ENCODE measurements at places on chromosomes 4 and X.

- DNase-seq, result no peak
Measured at GRCh38 chr4:96102541-96103026, 262.7 kb downstream of the PDHA2 start.

DNA sequence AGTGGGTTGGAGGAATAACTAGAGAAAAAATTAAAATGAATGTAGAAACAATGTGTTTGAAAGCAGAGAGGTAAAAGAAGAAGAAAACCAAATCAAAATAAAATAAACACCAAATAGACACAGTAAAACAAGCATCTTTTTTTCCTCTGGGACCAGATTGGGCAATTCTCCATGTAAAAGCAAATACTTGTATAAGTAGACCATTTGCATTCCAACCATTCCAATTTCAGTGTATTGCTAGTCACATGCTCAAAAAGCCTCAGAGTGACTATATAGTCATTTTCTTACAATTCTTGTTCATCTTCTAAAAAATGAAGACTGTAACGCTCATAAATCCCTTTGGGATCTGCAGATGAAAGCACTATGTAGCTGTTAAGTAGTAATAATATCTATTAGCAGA, 969.5 kb downstream of the PCDH18 start:
- DNase-seq, result no peak

DNA sequence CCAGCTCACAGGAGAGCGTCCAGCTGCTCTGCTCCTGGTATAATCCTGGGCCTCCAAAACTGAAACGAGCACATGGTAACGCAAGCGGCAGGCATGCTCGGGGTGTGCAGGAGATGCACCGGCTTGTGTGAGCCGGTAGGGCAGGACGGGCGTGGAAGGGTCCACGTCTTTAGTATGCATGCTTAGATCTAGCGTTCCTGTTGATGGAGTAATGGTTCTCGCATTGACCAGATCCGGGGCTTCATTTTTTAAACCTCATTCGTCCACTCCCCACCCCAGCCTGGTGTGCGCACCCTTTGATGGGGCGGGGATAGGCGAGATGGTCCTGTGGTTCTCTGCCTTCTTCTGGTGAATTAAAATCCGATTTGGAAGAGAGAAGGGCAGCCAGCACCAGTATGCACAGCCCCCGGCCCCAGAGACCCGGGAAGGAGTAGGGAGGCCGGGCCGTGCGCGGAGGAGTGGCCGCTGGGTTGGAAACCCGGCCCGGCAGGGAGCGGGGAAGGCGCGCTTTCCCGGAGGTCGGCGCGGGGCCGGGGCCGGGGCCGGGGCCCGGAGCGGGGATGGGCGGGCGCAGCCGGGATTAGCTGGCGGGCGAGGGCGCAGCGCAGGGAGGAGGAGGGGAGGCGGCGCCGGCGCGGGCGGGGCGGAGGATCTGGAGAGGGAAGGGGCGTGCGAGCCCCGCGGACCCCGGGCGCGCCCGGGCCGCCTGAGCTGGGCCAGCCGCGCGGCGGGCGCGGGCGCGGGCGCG, 39.9 kb downstream of the FAM149A start:
- DNase-seq, result peak; percentile 22

GRCh38 chr4:71360844-71361243, 22.0 kb downstream of the SLC4A4 start:
- DNase-seq, result no peak

- no peak for DNase-seq
Measured at GRCh38 chr4:16636912-16637630, 261.4 kb downstream of the LDB2 start.

- peak; percentile 38 for DNase-seq
Measured at GRCh38 chr4:4852591-4853362, 6.7 kb upstream of the MSX1 start.

DNA sequence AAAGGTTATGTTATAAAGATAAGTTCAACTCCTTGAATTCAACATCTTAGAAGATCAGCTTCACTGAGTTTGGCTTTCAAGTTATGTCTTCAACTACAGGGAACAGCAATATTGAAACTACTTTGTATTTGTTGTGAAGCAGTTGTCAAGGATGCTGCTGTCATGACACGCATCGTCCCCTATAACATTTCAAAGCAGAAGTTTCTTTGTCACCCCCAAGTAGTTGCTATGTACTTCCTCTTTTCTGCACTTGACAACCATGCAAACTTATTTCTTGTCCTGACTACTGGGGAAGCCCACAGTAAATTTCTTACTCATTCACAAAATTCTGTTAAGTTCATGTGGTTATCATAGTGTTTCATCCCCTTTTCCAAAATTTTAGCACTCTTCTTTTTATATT, 14.3 kb downstream of the ANTXR2 start:
- no peak for DNase-seq

GRCh38 chrX:105463473-105463872, 243.0 kb upstream of the TEX13A start:
- DNase-seq, result no peak

- DNase-seq, result no peak
Measured at GRCh38 chrX:150236327-150236726, 126.8 kb upstream of the MAMLD1 start.

- DNase-seq, result no peak
Measured at GRCh38 chr4:120926358-120927025, 4.0 kb upstream of the PRDM5 start.

- no peak for DNase-seq
Measured at GRCh38 chrX:150219374-150220185, 143.5 kb upstream of the MAMLD1 start.

GRCh38 chr4:48102303-48102702, 31.7 kb downstream of the TXK start:
- DNase-seq, result no peak

DNA sequence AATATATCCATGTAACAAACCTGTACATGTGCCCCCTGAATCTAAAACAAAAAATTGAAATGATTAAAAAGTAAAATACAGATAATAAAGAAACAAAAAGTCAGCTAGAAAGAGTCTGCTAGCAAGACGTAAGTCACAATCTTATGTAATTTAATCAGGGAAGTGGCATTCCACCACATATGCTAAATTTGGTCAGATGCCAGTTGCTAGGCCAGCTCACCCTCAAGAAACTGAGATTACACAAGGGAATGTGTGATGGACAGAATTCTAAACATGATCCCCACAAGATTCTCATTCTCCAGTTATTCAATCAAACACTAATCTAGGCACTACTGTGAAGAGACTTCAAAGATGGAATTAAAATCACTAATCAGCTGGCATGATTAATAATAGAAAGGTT, 689.3 kb downstream of the CENPC start:
- no peak for DNase-seq

- DNase-seq, result no peak
Measured at GRCh38 chr4:102454268-102454667, 46.9 kb upstream of the NFKB1 start.

GRCh38 chrX:137178392-137178791, 144.6 kb upstream of the GPR101 start:
- no peak for DNase-seq

GRCh38 chr4:3472411-3473141, 9.5 kb downstream of the DOK7 start:
- DNase-seq, result no peak

DNA sequence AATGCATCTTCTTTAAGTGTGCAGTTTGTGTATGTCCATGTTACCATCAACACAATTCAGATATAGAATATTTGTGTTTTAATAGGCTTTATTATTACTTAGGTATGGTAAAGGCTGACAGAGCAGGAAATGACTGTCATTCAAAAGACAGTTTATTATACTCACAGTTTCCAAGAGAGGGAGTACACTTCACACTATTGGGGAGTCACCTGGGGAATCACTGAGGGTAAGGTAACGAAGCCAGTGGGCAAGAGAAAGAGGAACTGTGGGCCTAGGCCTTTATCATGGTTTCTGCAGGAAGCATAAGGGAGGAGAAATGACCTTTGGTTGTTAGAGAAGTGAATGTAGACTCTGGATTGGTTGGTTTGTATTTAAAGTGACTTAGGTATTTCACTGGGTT, 235.1 kb upstream of the HCCS start:
- DNase-seq, result no peak

DNA sequence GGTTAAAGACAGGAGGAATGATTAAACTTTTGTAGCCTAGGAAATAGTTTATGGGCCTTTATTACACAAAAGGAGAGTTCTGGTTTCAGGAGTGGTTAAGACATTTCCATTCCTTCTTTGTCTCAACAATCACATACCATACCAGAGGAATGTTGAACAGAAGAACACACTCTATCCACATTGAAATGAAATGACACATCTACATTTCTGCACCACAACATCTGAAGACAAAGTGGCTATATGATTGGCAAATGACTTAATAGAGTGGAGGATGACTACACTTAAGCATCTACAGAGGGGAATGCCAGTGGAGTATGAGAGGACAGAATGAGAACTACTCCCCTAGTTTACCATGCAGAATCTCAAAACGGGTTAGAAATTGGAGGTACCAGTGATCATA, 8.0 kb downstream of the CYP2U1 start:
- DNase-seq, result no peak

- DNase-seq, result no peak
Measured at GRCh38 chrX:39002466-39002865, 201.2 kb downstream of the MID1IP1 start.

GRCh38 chrX:112636288-112636687, 43.5 kb downstream of the LHFPL1 start:
- DNase-seq, result no peak

- no peak for DNase-seq
Measured at GRCh38 chr4:177351622-177352244, 42.1 kb downstream of the NEIL3 start.

DNA sequence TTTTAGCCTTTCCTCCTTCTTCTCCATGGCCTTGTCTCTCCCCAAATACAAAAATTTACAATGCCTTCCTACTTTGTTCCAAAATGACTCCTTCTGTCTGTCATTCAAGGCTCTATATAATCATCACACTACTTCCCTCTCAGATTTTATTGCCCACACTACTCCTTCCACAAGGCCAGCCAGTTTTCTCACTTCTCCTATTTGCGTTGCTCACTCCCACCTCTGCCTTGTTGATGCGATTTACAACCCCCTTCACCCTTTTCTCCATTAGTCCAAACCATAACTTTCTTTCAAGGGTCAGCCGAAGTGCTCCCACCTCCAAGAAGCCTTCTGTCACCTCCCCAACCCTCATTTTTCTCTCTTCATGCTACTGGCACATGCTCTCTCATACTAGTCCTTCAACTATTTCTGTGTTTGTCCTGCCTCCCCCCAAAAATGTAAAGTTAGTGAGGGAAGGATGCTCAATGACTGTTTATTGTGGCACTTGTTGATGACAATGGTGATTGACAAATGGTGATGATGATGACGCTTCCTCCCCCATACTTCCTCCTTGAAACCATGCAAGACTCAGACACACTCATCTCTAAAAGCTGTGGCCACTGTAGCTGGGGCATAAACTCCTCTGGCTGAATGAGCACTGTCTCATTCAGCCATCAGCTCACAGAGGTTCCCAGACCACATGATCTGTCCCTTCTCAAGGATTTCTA, 2.7 kb upstream of the XKRX start:
- no peak for DNase-seq

DNA sequence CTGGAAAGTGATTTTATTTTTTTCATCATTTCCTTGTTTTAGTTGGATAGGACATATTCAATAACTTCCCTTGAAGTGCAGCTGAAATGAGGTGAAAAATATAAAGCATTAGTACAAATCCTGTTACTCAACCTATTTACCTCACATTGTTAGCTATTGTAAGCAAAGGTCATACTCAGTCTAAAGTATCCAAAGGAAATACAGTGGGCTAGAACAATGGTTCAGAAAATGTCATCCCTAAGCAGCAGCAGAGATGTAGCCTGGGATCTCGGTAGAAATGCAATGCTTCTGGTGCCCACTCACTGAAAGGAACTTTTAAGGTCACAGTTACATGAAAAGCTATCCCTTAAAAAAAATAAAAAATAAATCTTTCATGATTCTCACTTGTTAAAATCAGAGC, 300.6 kb downstream of the PPP4R3C start:
- no peak for DNase-seq

- DNase-seq, result no peak
Measured at GRCh38 chr4:174524242-174524641, 2.0 kb upstream of the HPGD start.

- DNase-seq, result no peak
Measured at GRCh38 chr4:101599620-101600019, 190.9 kb upstream of the BANK1 start.

GRCh38 chr4:30839583-30840520, 119.7 kb downstream of the PCDH7 start:
- no peak for DNase-seq

- no peak for DNase-seq
Measured at GRCh38 chr4:104420766-104421165, 73.9 kb downstream of the CXXC4 start.

GRCh38 chrX:46712764-46713163, 46.2 kb downstream of the SLC9A7 start:
- no peak for DNase-seq
